Hepatocyte (in vitro differentiated cells): ENCODE measurements at places on chromosomes 3 and 15. TPM values are rescaled to one million over a fixed set of nuclear protein-coding genes. Genes with fewer than 3 reads are reported as not detected.

GRCh38 chr3:129985113-129985512, 10.6 kb downstream of the TRH start:
- no peak for DNase-seq
- H3K27me3 ChIP-seq = peaks cover 6% of the 10 kb centered on the region
- no peak overlapping the region for H3K4me3 ChIP-seq
- no peaks in the 10 kb centered on the region for H3K36me3 ChIP-seq

DNA sequence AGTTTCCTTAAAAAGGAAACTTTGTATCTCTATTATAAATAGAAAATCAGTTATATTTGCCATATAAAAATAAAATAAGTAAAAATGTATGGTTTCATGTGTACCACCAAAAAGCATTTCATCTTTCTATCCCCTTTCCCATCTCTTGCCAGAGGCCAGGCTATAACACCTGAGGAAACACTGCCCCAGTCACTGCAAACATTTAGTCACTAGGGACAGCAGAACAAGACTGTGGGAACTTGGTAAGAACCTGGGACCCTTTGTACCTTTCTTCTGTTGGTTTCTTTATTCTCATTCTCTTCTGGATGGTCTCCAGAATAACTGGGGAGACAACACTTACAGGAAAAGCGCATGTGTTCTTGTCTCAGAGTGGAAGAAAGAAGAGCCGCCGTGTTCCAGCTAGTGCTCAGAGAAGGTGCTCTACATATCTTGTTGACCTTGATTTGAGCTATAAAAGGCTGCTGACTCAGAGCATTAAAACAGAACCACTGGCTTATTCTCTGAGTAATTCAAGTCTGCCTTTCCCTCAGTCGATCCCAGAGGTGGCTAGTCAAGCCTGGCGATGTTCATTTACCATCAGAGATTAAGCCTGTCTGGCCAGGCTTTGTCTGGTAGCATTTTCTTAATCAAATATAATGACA, 361.6 kb downstream of the RBMS3 start:
- H3K27me3 ChIP-seq = no peaks in the 10 kb centered on the region
- peak; percentile 59 for DNase-seq
- H3K27ac ChIP-seq = peak overlapping the region; percentile 79
- no peak overlapping the region for H3K4me3 ChIP-seq

The DAZL gene
- 0.33 TPM in 1 of 2 replicates, not detected in the other for total RNA-seq

The ASB14 gene
- not detected in 2 replicates for total RNA-seq
